ENCODE measurements at places on chromosomes 7 and 10.
A peak's percentile ranks its signal among the peaks of the same experiment; 100 is the strongest.

DNA sequence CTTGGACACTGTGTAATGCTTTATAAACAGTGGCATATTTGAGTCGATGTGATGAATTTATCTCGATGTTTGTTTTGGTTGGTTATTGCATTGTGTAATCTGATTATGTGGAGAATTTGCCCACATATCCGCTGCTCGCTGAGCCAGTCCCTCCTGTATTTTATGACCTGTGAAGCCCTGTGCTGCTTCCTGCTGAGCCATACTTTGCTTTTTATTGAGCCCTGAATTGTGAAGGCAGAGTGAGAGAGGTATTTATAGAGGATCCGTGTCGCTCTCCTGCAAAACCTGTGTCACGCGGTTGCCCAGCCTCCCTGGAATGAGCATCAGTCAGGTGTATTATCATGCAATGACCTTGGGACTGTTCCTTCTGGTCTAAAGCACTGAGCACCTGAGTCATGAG lies 253.7 kb downstream of the ARHGAP21 start:
- no peak overlapping the region for H3K27ac ChIP-seq
- peaks cover 9% of the 10 kb centered on the region for H3K4me1 ChIP-seq
- H3K4me3 ChIP-seq = no peak overlapping the region
- no peak for DNase-seq
- no peaks in the 10 kb centered on the region for H3K36me3 ChIP-seq

GRCh38 chr10:79269969-79270368 lies 77.3 kb upstream of the PPIF start:
- H3K27ac ChIP-seq = no peak overlapping the region
- DNase-seq = no peak
- peaks cover 36% of the 10 kb centered on the region for H3K4me1 ChIP-seq
- H3K27me3 ChIP-seq = no peaks in the 10 kb centered on the region

DNA sequence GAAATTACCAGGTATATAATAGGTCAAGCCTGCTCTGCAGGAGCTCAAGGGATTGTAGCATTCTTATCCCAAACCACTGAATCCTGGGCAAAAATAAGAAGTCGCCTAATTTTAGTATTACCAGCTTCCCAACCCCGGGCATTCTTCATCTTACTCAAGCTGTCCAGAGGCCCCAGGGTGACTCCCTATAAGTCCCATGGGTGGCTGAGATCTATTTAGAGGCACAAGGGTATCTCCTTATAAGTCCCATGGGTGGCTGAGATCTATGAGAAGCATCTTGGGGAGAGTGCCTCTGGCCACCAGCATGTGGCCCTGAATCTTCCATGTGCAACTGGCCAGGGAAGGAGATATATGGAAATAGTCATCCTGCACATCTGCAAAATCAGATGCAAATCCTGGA lies 38.9 kb downstream of the PRSS2 start:
- no peak for DNase-seq
- peaks cover 93% of the 10 kb centered on the region for H3K4me1 ChIP-seq
- H3K27me3 ChIP-seq = no peaks in the 10 kb centered on the region
- H3K36me3 ChIP-seq = no peaks in the 10 kb centered on the region
- H3K27ac ChIP-seq = peak overlapping the region; percentile 95

DNA sequence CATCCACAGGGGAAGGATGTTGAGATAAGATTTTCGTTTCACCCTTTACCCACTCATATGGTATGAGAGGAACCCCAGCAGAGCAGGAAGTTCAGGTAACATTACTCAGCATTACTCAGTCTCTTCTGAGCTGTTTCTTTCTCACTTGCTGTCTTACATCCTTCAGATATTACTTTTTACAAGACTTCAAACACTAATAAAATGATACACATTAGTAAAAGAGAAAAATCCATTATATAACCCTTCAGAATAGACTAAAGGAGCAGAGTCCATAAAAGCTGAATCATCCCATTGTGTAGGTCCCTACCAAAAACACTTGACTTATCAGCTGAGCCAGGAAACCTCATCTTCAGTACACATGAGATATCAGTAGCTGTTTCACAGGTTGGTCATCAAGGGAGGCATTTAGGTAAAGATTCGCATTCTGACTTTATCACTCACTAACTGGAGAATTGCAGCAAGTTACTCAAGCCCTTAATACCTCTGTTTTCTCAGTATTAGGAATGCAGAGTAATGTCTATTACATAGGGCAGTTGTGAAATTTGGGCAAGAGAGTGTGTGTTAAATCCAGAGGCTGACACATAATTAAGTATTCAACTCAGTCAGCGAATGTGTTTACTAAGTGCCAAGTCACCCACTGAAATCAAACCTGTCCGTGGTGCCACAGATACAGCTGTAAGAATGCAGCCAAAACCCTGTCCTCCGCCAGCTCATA lies 44.7 kb downstream of the KLF6 start:
- no peaks in the 10 kb centered on the region for H3K27me3 ChIP-seq
- no peak overlapping the region for H3K4me3 ChIP-seq

DNA sequence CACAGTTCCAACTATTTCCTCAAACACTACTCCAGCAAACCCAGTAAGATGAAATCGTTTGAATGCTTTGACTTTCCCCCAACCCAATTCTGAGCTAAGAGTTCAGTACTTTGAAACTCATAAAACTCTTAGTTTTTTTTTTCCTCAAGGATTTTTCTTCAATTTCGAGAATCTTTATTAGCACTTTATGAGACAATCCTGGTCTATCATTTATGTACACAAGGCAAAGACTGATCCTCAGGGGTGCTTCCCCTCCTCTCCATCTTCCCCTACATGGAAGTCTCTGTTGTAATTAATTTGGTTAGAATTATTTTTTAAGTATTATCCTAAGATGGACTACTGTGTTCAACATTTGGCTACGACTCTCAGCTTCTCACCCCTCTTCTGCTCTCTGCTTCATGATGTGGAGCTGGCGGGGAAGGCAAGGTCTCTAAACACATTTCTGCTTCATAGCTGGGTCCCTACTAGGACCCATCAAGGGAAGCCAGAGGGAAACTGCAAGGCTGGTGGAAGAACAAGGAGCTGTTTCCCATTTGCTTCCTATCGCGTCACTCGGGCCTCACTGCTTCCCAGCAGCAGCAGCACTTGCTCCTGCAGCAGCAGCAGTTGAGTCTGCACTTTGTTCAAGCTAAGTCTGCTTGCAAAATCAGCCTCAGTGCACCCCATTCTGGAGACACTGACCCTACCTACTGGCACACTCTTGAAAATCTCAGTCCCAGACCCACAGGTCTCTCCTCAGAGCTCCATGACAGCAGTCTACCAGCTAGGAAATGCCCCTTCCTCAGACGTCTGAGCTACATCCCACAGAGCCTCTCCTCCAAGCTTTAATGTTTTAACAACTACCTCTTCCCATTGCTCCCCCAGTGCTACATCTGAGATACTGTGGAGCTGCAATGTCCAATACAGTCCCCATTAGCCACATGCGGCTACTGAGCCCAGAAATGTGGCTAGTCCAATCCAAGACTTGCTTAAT lies 90.0 kb downstream of the CHCHD3 start:
- no peak overlapping the region for H3K4me3 ChIP-seq
- H3K27ac ChIP-seq = no peak overlapping the region
- H3K27me3 ChIP-seq = no peaks in the 10 kb centered on the region
- no peaks in the 10 kb centered on the region for H3K4me1 ChIP-seq
- no peaks in the 10 kb centered on the region for H3K36me3 ChIP-seq
- no peak for DNase-seq

GRCh38 chr10:7233259-7233991 lies 177.4 kb downstream of the SFMBT2 start:
- no peak for DNase-seq
- no peaks in the 10 kb centered on the region for H3K27me3 ChIP-seq
- H3K27ac ChIP-seq = no peak overlapping the region
- peaks cover 13% of the 10 kb centered on the region for H3K36me3 ChIP-seq
- no peaks in the 10 kb centered on the region for H3K4me1 ChIP-seq

DNA sequence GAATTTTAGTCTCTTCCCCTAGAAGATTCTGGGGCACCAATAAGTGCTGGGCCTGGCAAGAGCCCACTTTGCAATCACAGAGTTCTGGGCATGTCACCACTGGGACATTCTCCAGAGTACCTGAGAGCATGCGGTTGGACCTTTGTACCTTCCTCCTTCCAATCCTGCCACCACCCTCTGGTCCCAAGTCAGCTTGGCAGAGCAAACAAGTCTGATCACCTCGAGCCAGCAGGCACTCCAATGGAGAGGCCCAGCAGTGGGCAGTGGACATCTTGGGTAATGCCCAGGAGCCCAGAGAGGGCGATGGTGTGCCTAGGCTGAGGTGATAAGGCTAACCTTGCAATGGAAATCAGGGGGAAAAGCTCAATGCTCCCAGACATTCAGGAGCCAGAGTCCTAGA lies 43.4 kb downstream of the SH3PXD2A start:
- H3K27me3 ChIP-seq = no peaks in the 10 kb centered on the region
- DNase-seq = no peak
- no peak overlapping the region for H3K4me3 ChIP-seq
- no peaks in the 10 kb centered on the region for H3K36me3 ChIP-seq
- H3K27ac ChIP-seq = no peak overlapping the region

GRCh38 chr10:29397221-29397620 lies 108.4 kb downstream of the LYZL1 start:
- H3K27ac ChIP-seq = no peak overlapping the region
- no peak overlapping the region for H3K4me3 ChIP-seq
- no peaks in the 10 kb centered on the region for H3K36me3 ChIP-seq
- H3K4me1 ChIP-seq = no peaks in the 10 kb centered on the region
- peaks cover 2% of the 10 kb centered on the region for H3K27me3 ChIP-seq
- no peak for DNase-seq

GRCh38 chr10:28730031-28730778 lies 52.9 kb downstream of the BAMBI start:
- no peaks in the 10 kb centered on the region for H3K27me3 ChIP-seq
- no peak overlapping the region for H3K27ac ChIP-seq
- DNase-seq = no peak
- no peak overlapping the region for H3K4me3 ChIP-seq
- H3K4me1 ChIP-seq = no peaks in the 10 kb centered on the region
- H3K36me3 ChIP-seq = no peaks in the 10 kb centered on the region

- H3K4me1 ChIP-seq = peaks cover 13% of the 10 kb centered on the region
- peak overlapping the region; percentile 67 for H3K4me3 ChIP-seq
- DNase-seq = no peak
- H3K36me3 ChIP-seq = no peaks in the 10 kb centered on the region
Observed at GRCh38 chr7:130441408-130441869, 623 bp upstream of the CEP41 start.

DNA sequence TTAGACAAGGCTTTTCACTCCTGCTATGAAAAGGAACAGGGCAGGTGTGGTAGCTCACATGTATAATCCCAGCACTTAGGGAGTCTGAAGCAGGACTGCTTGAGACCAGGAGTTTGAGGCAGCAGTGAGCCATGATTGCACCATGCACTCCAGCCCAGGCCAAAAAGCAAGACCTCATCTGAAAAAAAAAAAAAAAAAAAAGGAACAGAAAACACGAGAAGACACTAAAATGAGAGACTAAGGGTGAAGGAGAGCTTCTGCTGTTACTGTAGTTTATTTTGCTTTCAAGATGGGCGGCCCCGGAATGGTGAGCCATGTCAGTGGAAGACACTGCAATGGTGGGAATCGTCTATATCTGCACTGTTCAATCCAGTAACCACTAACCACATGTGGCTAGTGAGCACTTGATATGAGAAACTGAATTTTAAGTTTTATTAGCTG lies 9.9 kb downstream of the PIP4K2A start:
- H3K27me3 ChIP-seq = no peaks in the 10 kb centered on the region
- H3K27ac ChIP-seq = no peak overlapping the region
- no peak overlapping the region for H3K4me3 ChIP-seq
- peaks cover 78% of the 10 kb centered on the region for H3K4me1 ChIP-seq
- DNase-seq = no peak

- no peaks in the 10 kb centered on the region for H3K4me1 ChIP-seq
- DNase-seq = no peak
- H3K27me3 ChIP-seq = no peaks in the 10 kb centered on the region
- H3K4me3 ChIP-seq = no peak overlapping the region
- H3K27ac ChIP-seq = no peak overlapping the region
Observed at GRCh38 chr7:132275416-132276233, 300.6 kb downstream of the PLXNA4 start.

GRCh38 chr7:156064971-156065386 lies 252.7 kb upstream of the SHH start:
- no peaks in the 10 kb centered on the region for H3K27me3 ChIP-seq
- H3K27ac ChIP-seq = no peak overlapping the region
- no peaks in the 10 kb centered on the region for H3K36me3 ChIP-seq
- no peak overlapping the region for H3K4me3 ChIP-seq
- no peaks in the 10 kb centered on the region for H3K4me1 ChIP-seq

GRCh38 chr7:135914346-135914745 lies 62.8 kb downstream of the MTPN start:
- no peak overlapping the region for H3K27ac ChIP-seq
- no peak overlapping the region for H3K4me3 ChIP-seq
- DNase-seq = no peak
- no peaks in the 10 kb centered on the region for H3K27me3 ChIP-seq
- H3K36me3 ChIP-seq = no peaks in the 10 kb centered on the region

GRCh38 chr10:112716076-112716475 lies 234.0 kb upstream of the TCF7L2 start:
- H3K27me3 ChIP-seq = no peaks in the 10 kb centered on the region
- H3K4me3 ChIP-seq = no peak overlapping the region
- no peak for DNase-seq
- no peaks in the 10 kb centered on the region for H3K4me1 ChIP-seq

DNA sequence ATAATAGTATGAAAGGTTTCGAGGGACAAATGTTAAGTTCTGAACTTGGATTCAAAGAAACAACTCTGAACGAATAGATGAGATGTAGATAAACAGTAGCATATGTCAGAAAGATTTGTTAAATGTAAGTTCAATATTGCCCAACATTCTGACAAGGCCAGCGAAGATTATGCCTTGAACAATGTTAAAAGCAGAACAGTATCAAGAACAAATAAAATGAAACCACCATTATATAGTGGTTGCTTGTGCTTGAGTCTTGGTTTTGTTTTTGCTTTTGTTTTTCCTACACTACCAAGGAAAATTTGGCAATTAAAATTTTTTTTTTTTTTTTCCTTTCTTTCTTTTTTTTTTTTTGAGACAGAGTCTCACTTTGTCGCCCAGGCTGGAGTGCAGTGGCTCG lies 66.4 kb downstream of the PLXDC2 start:
- H3K36me3 ChIP-seq = no peaks in the 10 kb centered on the region
- H3K4me1 ChIP-seq = no peaks in the 10 kb centered on the region
- no peaks in the 10 kb centered on the region for H3K27me3 ChIP-seq
- no peak for DNase-seq
- no peak overlapping the region for H3K4me3 ChIP-seq

DNA sequence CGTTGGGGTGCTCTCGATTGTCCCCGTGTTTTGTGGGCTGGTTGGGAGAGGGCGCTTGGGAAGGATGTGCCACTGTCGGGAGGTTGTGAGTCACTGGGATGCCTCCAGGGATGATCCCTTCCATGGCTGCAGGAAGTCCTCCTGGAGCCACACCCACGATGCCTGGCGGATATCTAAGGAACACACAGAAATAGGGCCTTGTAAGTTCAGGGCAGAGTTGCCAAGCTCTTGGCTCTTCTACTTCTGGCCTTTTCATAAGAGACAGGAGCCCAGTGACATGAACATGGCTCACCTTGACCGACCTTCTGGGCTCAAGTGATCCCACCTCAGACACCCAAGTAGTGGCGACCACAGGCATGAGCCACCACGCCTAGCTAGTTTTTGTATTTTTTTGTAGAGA lies 47.6 kb downstream of the ZRANB1 start:
- H3K36me3 ChIP-seq = peaks cover 28% of the 10 kb centered on the region

Data from CD4-positive, alpha-beta T cell (primary cell).